CD4-positive, alpha-beta T cell treated with Interleukin-1 beta for 1 hour (primary cell): ENCODE measurements at places on chromosomes 5 and 9.

GRCh38 chr5:62460578-62460983 lies 48.0 kb downstream of the IPO11 start:
- DNase-seq, result no peak

DNA sequence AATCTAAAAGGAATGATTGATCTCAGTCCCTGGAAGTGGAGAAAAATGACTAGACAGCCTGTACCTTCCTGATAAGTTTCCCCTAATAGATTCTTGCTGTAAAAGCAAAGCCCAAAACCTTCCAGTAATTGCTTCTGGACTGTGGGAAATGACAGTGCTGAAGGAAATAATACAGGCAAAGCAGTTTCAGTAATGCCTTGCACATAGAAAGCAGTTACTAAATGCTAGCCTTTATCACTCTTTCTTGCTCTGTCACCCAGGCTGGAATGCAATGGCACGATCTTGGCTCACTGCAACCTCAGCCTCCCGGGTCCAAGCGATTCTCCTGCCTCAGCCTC lies 50.3 kb downstream of the MAP1B start:
- no peak for DNase-seq

DNA sequence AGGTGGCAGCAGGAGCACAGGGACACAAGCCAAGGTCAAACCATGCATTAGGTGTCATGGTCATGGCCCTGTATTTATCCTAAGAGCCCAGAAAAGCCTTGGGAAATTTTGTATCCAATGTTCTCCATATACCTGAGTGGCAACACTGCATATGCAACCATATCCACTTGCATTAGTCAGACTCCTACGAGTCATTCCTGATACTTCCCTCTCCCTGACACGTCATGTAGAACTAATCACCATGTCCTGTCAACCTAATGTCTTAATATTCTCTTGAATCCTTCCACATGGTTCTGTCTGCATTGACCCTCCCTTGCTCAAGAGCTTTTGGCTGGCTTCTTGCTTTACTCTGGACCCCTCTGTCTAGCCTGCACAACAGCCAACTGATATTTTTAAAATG lies 9.4 kb downstream of the SCGB3A2 start:
- no peak for DNase-seq

DNA sequence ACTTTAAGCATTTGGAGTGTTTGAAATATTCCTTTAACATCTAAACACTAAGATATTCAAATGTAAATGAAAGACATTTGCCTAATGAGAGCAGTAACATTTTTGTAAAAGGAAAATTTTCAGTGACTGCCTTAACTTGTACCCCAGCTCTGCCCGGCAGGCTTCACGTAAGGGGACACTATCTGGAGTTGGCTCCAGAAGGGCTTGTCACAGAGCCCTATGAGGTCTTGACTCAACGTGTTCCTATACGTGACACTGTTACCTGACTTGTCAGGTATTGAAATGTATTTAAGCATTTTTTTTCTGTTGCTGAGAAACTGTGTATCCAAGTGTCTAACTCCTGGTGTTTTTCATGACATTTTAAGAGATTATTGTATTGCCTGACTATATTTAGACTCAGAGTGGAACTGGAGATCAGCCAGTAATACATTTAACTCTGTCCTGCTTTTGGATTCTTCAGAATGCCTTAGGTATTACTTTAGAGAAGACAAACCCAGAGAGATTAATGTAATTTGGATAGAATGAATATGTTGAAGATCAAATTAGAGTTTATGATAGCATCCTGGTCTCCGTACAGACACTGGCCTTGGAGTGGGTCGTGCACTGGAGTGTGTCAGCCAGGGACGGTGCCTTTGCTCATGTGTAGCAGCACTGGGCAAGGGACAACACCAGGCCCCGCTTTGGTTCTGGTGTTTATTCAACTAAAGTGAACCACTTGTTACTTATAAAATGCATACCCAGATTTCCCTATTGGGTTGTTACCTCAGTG lies 34.6 kb upstream of the PHF2 start:
- DNase-seq, result no peak

DNA sequence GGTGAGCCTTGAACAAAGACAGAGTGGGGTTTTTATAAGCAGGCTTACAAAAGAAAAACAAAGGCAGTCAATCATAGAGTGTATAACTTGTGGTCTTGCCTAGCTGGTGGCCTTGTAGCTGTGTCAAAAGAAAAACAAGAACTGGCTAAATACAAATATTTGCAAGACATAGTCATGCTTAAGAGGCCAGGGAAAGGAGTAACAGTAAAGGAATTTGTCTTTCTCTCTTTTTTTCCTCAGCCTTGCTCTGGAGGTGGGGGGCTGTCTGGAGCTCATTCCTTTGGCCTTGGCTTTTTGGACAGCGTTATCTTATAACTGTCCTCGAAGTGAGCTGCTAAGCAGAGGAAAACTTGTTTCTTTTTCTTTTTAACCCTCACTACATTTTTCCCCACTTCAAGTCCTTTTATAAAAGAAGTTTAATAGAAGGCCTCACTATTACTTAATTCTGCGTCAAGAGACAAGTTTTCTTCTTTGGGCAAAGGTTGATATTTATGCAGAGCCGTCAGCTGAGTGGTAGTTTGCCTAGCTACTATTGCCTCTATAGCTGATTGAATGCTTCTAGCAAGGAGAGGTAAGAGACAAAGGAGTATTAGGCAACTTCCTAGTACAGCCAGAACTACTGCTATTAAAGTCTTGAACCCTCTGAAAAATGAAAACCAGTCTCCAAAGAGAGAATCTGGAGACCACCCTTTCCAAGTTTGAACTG lies 14.3 kb downstream of the CEL start:
- no peak for DNase-seq
